ENCODE measurements at places on chromosomes 13 and 19. TPM values are rescaled to one million over a fixed set of nuclear protein-coding genes. Genes with fewer than 3 reads are reported as not detected.
A peak's percentile ranks its signal among the peaks of the same experiment; 100 is the strongest.

GRCh38 chr19:8686549-8686948 is 12.0 kb downstream of the ACTL9 start:
- DNase-seq = no peak

DNA sequence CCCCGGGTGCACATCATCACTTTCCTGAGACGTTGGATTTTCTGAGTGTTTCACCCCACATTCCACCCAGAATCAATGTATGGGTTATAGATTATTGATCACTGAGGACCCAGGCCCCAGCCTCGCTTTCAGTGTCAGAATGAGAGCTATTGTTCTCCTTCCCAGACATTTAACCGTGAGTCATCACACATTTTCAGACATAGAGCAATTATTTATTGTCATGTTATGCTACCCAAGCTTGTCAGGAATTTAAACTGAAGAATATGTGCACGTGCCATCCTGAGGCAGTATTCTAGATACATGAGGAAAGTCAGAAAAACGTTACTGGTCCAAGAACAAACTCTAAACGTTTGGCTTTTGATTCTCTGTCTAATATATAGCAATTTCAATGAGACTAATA is 276.6 kb upstream of the ZNF507 start:
- no peak for DNase-seq

DNA sequence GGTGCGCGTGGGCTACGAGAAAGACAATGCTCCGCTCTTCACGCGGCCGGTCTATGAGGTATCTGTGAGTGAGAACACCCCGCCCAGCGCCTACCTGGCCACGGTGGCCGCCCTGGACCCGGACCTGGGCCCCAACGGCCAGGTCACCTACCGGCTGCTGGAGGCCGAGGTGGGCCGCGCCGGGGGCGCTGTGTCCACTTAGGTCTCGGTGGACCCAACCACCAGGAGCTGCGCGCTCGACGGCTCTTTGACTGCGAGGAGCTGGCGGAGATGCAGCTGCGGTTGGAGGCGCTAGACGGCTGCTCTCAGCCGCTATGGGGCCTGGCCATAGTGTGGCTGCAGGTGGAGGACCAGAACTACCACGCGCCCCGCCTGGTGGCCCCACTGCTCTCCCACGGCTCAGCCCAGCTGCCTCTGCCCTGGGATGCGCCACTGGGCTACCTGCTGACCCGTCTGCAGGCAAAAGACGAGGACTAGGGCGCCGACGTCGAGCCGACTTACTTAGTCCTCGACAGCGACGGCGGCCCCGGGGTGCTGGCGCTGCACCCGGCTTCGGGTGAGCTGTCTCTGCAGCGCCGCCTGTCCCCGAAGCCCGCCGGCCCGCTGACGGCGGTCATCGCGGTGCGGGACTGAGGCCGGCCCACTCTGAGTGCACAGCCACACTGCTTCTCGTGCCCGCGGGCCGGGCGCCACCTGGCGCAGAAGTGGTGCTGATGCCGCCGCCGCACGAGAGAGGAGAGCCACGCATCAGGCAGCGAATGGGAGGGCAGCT is 173.0 kb downstream of the OLFM4 start:
- DNase-seq = peak; percentile 36

DNA sequence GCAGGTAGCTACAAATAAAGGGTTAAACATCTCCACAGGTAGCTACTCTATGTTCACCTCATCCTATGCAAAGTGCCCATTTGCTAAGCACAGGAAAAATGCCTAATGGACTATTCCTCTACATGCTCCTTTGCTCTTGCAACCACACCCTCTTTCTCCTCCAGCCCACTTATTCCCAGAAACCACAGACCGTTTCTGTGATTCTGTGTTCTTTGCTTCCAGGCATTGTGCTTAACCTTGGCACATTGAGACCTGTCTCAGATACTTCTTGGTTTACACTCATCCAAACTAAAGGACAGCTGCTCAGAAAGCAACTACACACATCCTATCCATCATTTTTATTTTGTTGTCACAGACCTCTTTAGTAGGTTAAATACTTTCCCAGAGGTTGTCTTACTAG is 785.0 kb upstream of the MIR17HG start:
- no peak for DNase-seq

GRCh38 chr13:114134111-114134943 is 1.9 kb upstream of the RASA3 start:
- peak; percentile 18 for DNase-seq

The COX6B1 gene
- 448 TPM for polyA plus RNA-seq
